ENCODE measurements at places on chromosomes 12 and 14.
A peak's percentile ranks its signal among the peaks of the same experiment; 100 is the strongest.

- no peak for DNase-seq
These were observed 832 bp upstream of the CACNA2D4 start for GRCh38 chr12:1919284-1919683.

DNA sequence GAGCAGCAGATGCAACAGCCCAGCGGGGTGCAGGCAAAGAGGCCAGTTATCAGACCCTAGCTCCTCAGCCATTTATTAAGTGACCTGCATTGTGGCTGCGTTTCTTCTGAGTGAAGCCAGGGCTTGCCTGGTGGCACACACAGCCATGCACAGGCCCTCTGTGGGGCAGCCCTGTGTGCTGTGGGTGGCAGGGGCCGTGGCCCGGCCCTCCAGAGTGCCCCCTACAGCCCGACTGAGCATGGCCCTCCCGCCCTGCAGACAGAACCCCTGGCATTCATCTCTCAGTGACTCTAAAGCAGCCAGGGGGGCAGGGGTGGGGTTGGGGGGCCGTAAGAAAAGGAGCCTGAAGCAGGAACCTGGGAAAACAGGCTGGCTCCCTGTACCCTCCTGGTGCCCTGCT, 226.0 kb upstream of the PWP1 start:
- DNase-seq, result no peak

- no peak for DNase-seq
These were observed 6.7 kb upstream of the ETV6 start for GRCh38 chr12:11642785-11643184.

GRCh38 chr14:93959239-93960107, 16.9 kb downstream of the ASB2 start:
- peak; percentile 94 for DNase-seq

- no peak for DNase-seq
These were observed 15.3 kb upstream of the DGLUCY start for GRCh38 chr14:91098591-91098990.

DNA sequence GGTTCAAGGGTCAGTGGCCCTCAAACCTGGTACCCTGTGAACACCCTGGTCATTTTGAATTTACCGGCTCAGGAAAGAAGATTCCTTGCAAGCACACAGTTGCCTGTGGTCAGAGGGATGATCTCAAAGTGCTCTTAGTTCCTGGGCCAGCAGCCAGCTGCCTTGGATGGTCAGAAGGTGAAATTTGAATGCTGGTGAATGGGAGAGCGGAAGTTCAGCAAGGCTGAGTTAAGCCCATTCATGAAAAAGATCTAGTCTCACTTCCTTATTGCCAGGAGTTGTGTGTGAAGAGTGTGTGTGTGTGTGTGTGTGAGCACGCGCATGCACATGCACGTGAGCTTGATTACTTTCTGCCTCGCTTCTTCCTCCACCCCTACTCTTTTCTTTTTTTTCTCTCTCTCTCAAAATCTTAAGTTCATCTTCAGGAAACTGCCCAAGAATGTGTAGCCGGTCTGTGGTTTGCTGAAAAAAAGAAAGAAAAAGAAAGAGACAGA, 155.5 kb upstream of the CCND2 start:
- DNase-seq, result no peak

GRCh38 chr12:39296496-39296895, 146.4 kb downstream of the KIF21A start:
- no peak for DNase-seq

DNA sequence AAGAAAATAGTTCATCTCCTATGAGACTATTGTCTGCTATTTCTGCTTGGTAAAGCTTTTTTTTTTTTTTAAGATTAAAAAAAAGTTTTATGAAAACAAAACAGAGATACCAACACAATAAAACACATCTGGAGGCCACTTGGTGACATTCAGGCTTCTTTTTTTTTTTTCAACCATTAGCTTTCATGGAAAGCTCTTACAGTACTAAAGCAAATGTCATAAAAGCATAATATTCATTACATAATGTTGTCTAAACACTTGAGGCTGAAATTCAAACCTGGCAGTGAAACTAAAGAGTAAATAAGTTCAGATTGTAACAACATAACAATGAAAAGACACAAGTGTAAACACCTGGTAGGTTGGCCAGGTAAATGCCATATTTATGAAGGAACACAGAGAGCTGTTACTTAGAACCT, 14.7 kb downstream of the PRICKLE1 start:
- no peak for DNase-seq

DNA sequence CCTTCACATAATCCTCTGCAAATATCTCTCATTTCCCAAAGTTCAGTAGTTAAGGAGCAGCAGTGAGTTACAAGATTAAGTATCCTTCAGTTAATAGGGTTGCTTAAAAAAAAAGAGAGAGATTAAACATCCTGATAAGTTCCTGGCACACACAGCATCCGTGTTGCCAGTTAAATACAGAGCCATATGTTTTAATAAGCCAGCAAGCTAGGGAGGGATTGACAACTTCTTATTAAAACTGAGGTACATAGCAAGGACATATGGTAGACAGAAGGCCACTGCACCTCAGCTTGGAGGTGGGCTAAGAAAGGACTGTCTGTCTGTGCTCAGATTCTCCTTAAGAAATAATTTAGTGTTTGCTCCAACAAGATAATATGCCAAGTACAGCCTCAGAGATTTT, 9.6 kb upstream of the TMEM30B start:
- DNase-seq, result no peak

DNA sequence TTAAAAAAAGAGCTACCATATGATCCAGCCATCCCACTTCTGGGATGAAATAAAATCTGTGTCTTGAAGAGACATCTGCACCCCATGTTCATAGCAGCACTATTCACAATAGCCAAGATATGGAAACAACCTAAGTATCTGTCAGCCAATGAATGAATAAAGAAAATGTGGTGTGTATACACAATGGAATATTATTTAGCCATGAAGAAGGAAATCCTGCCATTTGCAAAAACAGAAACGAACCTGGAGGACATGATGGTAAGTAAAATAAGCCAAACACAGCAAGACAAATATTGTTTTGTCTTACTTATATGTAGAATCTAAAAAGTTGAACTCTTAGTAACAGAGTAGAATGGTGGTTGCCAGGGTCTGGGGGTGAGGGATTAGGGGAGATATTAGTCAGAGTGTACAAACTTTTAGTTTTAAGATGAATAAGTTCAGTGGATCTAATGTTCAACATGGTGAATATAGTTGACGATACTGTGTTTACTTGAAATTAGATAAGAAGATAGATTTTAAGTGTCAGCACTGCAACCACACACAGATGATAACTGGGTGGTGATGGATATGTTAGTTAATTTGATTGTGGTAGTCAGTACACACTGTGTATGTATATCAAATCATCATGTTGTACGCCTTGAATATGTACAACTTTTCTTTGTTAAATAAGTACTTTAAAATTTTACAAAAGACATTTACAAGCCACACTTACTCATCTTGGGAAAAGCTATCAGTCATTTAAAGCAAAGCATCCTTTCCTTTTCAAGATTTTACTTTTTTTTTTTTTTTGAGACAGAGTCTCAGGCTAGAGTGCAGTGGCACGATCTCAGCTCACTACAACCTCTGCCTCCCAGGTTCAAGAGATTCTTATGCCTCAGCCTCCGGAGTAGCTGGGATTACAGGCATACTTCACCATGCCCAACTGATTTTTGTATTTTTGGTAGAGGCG, 89.9 kb downstream of the BICD1 start:
- DNase-seq, result no peak

GRCh38 chr12:63985456-63985855, 141.0 kb downstream of the SRGAP1 start:
- DNase-seq, result no peak

DNA sequence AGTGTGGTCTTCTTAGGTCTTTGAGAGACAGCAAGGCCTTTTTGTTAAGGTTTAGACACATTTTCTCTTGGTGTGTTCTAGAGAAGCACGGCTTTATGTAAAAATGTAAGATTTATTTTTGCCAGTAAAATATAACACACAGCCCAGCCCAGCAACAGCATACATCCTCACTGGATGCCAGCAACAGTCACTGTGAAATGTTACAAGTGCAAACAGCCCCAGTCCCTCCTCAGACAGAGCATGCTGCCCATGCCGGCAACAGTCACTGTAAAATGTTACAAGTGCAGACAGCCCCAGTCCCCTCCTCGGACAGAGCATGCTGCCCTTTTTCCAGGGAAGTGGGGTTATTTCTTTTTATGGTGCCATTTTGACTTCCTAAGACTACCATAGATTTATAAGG, 207.6 kb downstream of the CHST11 start:
- no peak for DNase-seq

DNA sequence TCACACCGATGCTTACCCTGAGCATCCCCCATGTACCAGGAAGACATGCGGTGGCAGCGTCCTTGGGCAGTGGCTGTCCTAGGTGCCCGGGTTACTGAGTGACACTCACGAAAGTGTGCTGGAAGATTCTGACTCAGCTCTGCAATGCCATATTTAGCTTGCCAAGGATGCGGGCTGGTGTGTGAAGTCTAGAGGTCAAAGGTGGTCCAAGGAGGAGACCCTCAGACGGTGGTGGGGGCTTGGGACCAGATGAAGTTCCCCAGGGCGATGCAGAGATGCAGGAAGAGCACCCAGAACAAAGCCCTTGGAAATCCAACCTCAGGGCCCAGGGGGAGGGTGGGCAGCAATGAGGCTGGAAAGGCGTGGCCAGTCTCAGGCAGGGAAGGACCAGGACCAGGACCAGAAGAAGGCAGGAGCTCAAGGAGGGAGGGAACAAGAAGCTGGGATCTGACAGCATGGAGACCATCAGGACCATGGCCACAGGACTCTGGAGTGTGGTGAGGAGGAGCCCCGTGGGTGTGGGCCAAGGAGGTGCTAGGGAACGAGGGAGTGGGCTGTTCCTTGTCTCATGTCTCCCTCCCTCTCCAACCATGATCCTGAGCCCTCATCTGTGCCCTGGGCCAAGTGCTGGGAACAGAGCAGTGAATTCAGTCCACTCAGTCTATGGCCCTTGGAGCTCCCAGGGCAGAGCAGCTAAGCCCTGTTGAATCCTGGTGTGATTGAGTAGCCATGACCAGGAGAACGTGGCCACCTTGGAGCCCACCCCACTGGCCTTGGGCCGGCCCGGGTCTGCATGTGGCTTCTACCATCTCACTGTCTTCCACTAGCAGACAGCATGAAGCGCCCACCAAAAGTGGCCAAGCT, 310.1 kb upstream of the DIO3 start:
- DNase-seq, result no peak

- DNase-seq, result no peak
These were observed 19.3 kb downstream of the FOXN3 start for GRCh38 chr14:89397569-89398230.

DNA sequence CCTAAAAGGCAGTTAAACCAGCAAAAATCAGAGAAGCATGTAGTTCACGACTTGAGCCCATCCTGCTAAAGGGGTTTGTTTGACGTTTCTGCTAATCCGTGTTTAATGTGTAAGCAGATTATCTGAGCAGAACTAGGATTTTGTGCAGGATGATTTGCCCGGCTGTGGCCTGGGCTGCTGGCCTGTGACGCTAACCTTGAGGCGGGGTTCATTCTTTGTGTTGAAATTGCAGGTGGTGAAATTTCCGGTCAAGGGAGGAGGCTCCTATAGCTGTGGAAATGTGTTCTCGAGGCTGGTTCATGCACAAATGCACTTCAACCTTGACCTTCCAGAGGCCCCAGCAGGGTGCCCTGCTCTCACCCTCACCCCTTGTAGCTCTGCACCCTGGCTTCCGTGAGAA, 63.7 kb downstream of the SLC24A4 start:
- no peak for DNase-seq

DNA sequence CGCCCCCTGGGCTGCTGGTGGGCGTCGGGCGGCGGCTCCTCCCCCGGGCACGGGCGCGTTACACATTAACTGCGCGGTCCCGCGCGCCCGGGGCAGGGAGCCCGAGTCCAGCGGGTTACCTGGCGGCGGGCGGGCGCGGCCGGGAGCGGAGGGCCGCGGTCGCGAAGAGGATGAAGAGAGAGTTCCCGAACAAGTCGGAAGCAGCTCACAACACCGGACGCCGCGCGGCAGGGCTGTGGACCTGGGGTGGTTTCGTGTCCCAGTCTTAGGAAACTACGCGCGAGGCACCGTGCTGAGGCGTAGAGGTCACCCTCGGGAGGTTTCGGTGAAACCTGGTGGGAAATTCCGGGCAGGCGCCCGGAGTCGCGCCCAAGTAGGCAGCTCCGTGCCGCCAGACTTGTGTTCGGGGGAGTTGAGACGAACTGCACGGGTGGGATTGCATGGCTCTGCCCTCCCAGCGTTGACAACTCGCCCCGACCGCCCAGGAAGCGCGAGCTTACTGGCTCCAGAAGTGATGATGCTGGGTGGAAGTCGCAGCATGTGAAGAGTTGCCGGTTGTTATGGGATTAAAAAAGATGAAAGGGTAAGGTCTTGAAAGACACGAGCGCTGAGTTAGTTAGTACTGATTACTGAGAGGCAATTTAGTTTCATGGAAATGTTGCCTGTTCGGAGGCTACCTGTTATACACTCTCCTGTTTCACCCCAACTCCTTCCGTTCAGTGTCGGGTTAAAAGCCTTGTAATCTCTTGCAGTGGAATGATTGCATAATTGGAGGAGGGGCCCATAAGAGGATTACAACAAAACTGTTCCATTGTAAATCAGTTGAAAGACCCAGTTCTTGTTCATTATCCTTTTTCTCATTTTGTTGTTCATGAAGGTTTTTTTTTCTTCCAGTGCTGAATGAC, 879 bp downstream of the RAB3IP start:
- DNase-seq, result peak; percentile 54

DNA sequence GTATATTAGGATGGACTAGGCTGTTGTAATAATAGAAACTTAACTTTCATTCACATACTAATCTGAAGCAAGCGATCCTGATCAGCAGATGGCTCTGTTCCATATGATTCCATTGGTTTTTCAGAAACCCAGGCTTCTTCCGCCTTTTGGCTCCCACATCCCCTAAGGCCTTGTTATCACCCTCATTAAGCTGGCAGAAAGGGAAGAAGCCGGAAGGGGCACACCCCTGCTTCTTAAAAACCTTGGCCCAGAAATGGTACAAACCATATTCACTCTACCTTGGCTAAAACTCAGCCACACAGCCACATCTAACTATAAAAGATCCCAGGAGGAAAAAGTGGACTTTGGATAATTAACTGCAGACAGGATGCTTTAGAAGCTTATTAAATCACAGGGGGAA, 329.2 kb downstream of the PCNX1 start:
- DNase-seq, result no peak

DNA sequence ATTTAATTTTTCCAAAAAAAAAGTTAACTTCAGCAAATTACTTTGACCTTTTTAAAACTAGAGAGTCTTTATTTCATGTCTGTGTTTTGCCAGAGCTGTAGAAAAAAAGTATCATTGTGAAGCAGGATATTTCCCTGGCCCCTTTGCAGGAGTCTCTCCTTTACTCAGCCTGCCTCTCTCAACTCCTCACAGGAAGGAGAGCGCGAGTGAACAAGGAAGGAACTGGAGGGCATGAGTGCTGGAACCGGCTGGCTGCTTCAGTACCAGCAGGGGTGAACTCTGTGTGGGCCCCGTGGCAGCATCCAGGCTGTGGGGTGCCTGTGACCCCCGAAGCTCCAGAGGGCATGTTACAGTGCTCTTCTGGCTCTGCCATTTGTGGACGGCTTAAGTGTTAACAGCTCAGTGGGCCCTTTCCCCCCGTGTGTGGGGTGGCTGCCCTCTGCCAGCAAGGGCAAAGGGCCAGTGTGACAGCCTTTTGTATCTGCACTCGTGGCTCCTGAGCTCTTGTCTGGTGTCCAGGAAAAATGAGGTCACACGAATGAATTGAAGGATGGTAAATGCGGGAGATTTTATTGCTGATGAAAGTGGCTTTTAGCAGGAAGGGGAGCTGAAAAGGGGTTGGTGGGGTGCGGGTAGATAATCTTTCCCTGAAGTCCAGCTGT, 76.6 kb upstream of the KCNH3 start:
- DNase-seq, result no peak

All from activated T-helper 1 cell treated with anti-CD3 and anti-CD28 coated beads, Interleukin-12 subunit alpha, Interleukin-12 subunit beta, Interleukin-2, Interleukin-4 antibody, amounts not matched to agents 30 ng/mL and 10 ng/mL and 1 ng/mL, durations not matched to agents 14 hours and 24 hours and 36 hours (primary cell).